ENCODE measurements at places on chromosomes 5 and 9.

GRCh38 chr9:126429190-126429589 is 102.6 kb downstream of the MVB12B start:
- no peak for DNase-seq

GRCh38 chr5:100188778-100189177 is 346.4 kb upstream of the FAM174A start:
- DNase-seq: no peak

GRCh38 chr5:180159756-180160155 is 49.3 kb downstream of the RASGEF1C start:
- no peak for DNase-seq

DNA sequence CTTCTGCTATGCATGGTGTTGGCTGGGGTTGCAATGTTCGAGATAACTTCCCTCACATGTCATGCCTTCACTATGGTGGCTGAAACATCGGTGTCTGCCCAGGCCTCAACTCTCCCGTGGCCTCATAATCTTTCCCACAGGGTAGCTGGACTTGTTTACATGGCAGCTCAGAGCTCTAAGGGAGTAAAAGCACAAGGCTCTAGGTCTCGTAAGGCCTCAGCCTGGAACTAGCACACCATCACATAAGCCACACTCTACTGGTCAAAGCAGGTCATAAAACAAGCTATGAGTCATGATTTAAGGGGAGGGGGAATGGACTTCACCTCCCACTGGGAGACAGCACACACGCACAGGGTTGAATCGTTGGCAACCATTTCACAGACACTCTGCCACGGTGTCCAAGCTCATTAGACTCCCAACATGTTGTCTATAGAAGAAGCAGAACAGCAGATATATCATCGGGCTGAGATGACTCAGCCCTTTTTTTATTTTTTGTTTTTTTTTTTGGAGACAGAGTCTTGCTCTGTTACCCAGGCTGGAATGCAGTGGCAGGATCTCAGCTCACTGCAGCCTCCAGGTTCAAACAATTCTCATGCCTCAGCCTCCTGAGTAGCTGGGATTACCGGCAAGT is 66.8 kb upstream of the IL17B start:
- no peak for DNase-seq

DNA sequence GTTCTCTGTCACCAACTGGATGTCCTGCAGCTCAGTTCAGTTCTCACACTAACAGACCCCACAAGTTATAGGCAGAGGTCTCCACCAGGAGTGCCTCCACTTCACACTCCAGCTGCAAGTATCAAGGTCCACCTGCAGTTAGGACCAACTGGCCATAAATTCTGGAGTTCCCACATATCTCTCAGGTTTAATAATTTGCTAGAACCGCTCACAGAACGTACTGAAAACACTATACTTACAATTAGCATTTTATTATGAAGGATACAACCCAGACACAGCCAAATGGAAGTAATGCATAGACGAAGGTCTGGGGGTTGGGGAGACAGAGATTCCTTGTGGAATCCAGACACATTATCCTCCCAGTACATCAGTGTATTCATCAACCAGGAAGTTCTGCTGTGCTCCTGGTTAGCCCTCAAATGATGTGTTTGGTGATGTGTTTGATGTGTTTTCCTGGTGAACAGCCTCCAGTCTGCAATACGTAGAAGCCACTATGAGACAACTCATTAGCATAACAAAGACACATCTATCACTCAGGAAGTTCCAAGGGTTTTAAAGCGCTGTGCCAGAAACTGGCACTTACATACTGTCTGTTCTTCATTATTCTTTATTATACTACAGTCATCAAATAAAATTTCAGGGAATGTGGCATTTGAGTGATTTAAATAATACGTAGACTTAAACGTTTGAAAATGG is 25.4 kb downstream of the OGN start:
- DNase-seq: no peak

DNA sequence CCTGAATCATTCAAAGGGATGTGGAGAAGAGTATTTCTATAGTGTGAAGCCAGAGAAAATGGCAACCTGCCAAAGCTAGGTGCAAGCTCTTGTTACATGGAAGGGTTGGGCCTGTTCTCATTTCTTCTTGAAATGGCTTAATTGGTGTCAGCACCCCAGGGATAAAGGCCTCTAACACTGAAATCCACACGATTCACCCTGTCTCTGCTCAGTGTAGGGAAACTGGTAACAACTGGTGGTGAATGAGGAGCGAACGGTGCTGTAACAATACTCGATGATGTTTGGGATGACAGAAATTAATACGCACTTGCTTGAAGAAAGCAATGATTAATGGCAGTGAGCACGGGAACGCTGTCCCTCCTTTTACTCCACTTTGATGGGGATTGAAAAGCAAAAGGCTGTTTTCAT is 16.2 kb downstream of the PBX3 start:
- DNase-seq: peak; percentile 94

- no peak for DNase-seq
Observed at GRCh38 chr9:15430920-15431844, 8.5 kb downstream of the SNAPC3 start.

All from NCI-H2081 treated with DMSO at 0.1 percent for 48 hours (cell line).